ENCODE measurements at places on chromosomes 1 and 21. TPM values are rescaled to one million over a fixed set of nuclear protein-coding genes. Genes with fewer than 3 reads are reported as not detected.

GRIK1 gene
- total RNA-seq, result not detected

RNPEP gene
- 82.5 TPM for total RNA-seq

TMEM201 gene
- 4.2 TPM for total RNA-seq

SLC5A9 gene
- not detected for total RNA-seq

CHML gene
- total RNA-seq, result 12.3 TPM

RGS13 gene
- total RNA-seq, result not detected

KPNA6 gene
- 51.3 TPM for total RNA-seq

RNASEL gene
- total RNA-seq, result 13.4 TPM

TTC4 gene
- total RNA-seq, result 17.9 TPM

COL16A1 gene
- total RNA-seq, result 90.8 TPM

FMOD gene
- total RNA-seq, result 32.6 TPM

LCE3E gene
- not detected for total RNA-seq

ANGPTL7 gene
- total RNA-seq, result not detected

TCEANC2 gene
- 3.7 TPM for total RNA-seq

ABCD3 gene
- 49.2 TPM for total RNA-seq

PPT1 gene
- total RNA-seq, result 66.4 TPM

OR6K6 gene
- total RNA-seq, result not detected

RNF186 gene
- not detected for total RNA-seq

SLC16A1 gene
- total RNA-seq, result 109 TPM

NOC2L gene
- 100 TPM for total RNA-seq

SLAMF1 gene
- total RNA-seq, result not detected

IFFO2 gene
- total RNA-seq, result 10.0 TPM

ASPM gene
- total RNA-seq, result 4.3 TPM

RGS8 gene
- total RNA-seq, result not detected

MNDA gene
- not detected for total RNA-seq

LMO4 gene
- total RNA-seq, result 55.0 TPM

C1orf116 gene
- total RNA-seq, result under 0.01 TPM

IL20 gene
- total RNA-seq, result not detected

GRHL3 gene
- 0.03 TPM for total RNA-seq

TLR5 gene
- 0.36 TPM for total RNA-seq
